GM10248 (cell line): ENCODE measurements at places on chromosomes 2 and 18.

GRCh38 chr18:32480581-32480980 lies 9.9 kb upstream of the GAREM1 start:
- no peak for DNase-seq

DNA sequence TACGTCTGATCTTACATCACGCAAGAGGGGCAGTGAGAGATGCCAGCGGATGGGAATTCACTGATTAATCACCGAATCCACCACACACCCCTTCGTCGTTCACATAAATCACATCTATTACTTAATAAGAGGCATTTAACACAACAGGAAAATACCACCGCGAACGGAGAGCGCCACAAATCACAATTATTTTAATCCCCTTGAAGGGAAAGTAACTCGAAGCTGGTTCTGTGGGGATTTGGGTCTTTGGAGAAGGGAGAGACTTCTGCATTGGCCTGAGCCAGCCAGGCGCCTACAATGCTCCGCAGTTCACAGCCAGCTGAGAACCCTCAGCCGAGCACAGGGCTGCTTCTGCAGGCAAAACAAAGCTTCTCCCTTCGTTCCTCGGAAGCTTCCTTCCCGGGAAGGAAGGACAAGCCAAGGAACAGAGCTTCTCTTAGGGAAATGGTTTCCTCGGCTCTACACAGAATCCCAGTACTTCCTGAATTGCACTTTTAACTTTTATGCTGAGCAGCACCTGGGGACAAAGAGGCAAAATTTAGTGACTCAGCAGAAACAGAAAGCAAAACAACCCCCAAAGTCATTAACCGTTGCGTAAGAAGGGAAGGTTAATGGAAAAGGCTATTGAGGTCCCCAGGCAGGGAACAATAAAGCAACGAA lies at the start of gene LRP1B:
Gene LRP1B, minus strand, starts transcription at position 7 of the 660 bp plus-strand sequence. CDS start 287 bp downstream, outside the sequence.
- peak; percentile 21 for DNase-seq

- DNase-seq = no peak
Observed at GRCh38 chr2:58614219-58614618, 373.1 kb upstream of the FANCL start.

GRCh38 chr2:223451-223850 lies 40.4 kb downstream of the SH3YL1 start:
- no peak for DNase-seq

GRCh38 chr2:156437931-156438410 lies 1.8 kb downstream of the GPD2 start:
- no peak for DNase-seq

GRCh38 chr2:2270808-2271415 lies 60.2 kb downstream of the MYT1L start:
- DNase-seq = no peak

DNA sequence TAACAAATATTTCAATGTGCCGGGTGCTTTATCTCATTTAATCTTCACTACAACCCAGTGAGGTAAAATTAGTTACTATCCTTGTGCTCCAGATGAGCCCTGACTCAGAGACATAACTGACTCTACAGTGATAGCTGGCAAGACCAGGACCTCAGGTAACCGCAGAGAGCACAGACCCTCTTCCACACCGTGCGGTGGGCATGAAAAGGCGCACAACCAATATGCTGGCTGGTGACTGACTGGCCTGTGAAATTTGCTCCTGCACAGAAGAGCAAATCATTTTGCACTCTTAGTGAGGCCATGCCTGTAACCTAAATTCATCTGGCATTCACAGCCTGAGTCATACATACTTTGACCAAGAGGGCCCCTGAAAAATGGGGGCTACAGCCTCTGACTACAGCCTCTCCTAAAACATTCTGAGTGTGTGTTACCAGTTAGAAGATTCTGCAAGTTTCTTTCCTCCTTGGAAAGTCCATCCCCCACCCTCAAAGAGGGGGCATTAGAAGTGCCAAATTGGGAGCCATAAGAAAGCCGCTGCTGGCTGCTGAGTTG lies 22.4 kb upstream of the MSGN1 start:
- DNase-seq = no peak

GRCh38 chr18:24459772-24460171 lies 665 bp upstream of the HRH4 start:
- no peak for DNase-seq
